ENCODE measurements at places on chromosomes 16 and 17.

DNA sequence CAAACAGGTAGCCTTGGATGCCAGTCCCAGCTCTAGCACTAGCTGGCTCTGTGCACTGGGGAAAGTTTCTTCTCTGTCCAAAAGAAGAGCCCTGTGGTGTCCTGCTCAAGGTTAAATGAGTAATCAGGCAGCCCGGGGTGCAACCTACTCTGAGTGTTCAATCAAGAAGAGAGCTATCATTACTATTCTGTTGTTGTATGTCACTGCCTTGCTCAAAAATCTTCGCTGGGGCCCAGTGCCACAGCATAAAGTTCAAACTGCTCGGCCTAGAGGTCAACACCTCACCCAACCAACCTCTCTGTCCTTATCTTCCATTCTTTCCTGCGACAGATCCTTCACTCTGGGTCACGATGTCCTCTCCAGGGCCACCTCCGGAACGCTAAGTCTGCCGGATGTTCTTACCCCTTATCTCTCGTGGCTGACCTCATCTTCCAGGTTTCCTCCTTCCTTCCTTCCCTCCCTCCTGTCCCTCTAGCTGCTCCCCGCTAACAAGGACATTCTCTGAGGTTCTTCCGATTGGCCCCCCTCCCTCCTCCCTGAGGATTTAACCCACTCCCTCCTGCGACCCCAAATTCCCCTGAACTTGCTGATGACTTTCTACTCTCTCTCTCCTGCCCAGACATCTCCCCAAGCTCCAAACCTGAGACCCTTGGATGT, 4.4 kb downstream of the FDXR start:
- DNase-seq, result no peak

DNA sequence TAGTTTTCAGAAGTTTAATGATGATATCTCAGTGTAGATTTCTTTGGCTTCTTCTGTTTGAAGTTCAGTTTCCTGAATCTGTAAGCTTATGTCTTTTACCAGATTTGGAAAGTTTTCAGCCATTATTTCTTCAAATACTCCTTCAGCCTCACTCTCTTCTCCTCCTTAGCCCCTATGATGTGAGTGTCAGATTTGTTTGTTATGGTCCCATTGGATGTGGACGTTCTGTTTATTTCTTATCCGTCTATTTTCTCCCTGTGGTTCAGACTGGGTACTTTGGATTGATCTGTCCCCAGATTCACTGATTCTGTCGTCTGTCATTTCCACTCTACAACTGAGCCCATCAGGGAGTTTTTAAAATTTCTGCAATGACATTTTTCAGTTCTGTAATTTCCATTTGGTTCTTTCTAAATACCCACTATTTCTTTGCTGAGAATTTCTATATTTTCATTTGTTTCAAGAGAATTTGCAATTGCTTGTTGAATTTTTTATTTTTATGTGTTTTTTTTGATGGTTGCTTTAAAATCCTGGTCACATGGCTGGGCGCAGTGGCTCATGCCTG, 110.9 kb downstream of the SEC14L1 start:
- DNase-seq, result no peak

DNA sequence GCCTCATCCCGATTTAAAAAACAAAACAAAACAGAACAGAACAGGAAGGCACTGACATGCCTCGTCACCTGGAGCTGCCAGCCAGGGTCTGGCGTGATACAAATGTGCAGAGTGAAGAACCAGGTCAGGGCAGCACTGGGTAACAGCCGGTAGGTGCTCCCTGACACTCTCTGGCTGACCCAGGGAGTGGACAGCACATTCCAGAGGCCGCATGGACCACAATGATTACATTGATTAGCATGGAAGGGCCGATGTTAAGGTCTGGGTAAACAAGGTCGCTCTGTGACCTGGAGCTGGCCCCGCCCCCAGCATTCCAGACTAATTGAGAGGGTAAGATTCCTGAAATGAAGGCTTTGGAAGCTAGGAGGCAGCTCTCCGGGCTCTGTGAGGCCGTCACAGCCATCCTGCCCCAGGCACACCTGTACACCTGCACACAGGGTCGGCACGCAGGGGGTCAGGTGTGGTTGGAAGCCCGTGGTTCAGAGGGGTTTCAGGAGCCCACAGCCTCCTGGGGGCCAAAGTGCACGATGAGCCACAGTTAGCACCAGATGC, 21.4 kb downstream of the PIEZO1 start:
- DNase-seq, result peak; percentile 96

- no peak for DNase-seq
Measured at GRCh38 chr16:31127182-31127581, 8.3 kb downstream of the PRSS8 start.

DNA sequence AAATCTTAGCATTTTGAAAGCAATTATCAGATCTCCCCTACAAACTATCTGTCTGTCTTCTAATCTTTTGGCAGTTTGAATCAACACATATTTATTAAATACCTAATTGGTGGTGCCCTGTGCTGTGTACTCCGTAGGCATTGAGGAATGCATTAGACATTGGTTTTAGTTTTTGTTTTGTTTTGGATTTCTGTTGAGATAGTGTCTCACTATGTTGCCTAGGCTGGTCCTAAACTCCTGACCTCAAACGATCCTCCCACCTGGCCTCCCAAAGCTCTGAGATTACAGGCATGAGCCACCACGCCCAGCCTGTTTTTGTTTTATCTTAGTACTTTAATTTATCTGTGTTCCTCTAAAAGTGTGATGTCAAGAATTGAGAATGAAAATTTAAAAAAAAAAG, 124.8 kb upstream of the RBL2 start:
- DNase-seq, result no peak

DNA sequence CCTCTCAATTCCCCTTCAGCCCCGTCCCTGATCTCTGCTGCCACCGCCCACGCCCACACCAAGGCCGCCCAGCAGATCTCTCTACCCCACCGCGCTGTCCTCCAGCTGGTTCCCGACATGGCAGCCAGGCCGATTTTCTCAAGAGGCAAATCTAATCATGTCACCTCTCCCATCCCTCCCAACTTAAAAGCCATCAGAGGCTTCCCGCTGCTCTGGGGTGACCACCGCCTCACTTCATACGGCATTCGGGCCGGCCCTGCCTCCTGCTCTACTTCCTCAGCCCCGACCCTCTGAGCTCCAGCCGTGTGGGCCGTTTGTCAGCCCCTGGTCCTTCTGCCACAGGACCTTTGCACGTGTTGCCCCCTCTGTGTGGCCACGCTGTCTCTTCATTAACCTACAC, 63.2 kb downstream of the RPH3AL start:
- DNase-seq, result no peak

DNA sequence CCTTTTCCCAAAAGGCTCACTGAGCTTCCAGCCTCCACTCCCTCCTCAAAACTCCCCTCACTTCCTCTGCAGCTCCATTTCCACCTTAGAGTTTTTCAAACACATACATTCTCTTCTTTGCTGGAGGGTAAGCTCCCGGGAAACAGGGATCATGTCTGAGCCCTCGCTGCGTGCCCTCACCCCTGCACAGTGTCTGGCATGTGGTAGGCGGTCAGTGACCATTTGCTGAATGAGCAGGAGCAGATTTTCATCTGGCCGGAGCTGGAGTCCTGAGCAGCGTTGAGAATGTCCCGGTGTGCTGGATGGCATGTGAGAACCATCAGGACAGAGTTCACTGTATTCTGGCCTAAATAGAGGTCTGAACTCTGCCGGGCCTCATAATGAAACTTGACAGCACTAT, 274.5 kb downstream of the GRIN2A start:
- no peak for DNase-seq

- no peak for DNase-seq
Measured at GRCh38 chr16:88010343-88010967, 59.2 kb downstream of the BANP start.

DNA sequence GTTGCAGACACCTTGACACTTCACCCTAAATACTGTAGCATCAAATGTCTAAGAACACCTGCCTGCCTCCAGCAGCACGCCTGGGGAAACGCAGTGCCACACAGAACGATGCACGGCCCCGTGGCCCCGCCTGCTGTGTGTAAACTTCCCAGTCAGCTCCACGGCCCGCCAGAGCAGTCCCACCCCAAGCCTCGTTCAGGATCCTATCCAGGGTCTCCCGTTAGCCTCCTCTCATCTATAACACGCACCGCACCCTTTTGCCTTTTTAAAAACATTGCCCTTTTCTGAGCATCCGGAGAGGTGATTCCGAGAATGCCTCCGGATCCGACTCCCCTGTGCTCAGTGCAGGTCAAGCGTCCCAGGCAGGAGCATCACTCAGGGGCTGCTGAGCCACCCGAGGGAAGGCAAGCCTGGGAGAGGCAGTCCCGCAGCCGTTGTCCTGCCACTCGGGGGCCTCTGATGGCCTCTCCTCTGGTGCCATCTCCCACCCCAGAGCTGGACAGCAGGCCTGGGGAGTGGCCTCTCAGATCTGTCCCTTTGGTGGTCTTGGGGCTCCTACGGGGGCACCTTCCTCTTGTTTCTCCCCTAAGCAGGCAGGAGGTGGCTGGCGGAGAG, 37.9 kb upstream of the SLC38A10 start:
- DNase-seq, result no peak

- DNase-seq, result peak; percentile 90
Measured at GRCh38 chr16:24070851-24071250, 185.3 kb upstream of the CACNG3 start.

GRCh38 chr17:53390575-53390974, 432.2 kb upstream of the KIF2B start:
- no peak for DNase-seq

- DNase-seq, result peak; percentile 68
Measured at GRCh38 chr16:65991149-65991701, 375.3 kb upstream of the CDH5 start.

DNA sequence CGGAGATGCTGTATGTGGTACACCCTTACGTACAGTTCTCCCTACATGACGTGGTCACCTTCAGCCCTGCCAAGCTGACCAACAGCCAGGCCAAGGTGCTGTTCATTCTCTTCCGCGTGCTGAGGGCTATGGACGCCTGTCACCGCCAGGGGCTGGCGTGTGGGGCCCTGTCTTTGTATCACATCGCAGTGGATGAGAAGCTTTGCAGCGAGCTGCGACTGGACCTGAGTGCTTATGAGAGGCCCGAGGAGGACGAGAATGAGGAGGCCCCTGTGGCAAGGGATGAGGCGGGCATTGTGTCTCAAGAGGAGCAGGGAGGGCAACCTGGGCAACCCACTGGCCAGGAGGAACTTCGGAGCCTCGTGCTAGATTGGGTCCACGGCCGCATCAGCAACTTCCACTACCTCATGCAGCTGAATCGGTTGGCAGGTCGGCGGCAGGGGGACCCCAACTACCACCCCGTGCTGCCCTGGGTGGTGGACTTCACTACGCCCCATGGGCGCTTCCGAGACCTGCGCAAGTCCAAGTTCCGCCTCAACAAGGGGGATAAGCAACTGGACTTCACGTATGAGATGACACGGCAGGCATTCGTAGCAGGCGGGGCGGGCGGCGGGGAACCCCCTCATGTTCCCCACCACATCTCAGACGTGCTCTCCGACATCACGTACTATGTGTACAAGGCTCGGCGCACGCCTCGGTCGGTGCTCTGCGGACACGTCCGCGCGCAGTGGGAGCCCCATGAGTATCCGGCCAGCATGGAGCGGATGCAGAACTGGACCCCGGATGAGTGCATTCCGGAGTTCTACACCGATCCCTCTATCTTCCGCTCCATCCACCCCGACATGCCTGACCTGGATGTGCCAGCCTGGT, 1.4 kb downstream of the WDR81 start:
- no peak for DNase-seq

DNA sequence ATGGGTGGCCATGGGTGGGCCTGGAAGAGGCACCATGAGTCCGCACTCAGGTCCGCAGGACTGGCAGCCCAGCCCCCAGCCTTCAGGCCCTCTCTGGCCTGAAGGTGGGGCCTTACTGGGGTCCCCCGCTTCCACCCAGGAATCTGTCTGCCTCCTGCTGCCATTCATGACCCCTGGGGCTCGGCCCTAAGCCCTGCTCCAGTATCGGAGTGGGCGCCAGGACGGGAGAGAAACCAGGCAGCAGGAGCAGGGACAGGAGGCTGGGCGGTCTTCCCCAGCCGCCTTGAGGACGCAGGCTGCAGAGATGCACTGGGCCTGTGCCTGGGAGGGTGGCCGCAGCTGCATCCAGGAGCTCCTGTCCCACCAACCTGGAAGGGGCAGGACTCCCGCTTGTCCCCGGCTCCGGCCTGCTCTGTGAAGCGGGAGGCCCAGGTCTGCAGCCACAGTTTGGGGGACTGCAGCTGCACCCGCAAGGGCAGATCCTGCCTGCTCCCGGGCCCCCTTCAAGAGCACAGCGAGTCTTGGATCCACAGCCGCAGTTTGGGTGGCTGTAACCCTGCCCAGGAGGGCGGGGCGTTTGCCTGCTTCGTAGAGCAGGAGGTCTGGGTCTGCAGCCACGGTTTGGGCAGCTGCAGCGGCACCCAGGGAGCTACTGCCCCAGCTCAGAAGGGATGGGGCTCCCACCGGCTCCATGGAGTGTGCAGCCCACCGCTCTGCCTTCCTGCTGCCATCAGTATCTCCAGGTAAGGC, 81.8 kb upstream of the DNAJA2 start:
- no peak for DNase-seq

DNA sequence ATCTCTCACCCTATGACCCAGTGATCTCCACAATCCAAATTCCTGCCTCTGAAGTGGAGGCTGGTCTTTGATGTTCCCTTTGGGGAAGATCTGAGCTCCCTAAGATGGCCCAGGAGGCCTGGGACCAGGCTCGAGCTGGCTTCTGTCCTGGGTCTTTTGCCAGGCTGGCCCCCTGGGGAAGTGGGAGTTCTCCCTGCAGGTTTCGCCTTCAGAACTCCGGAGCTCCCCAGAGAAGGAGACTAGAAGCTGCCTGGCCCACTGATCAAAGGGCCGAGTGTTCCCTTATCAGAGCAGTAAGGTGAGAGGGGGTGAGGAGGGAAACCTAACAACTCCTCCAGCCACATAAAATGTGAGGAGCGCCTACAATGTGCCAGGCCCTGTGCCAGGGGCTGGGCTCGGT, 147.1 kb downstream of the IRF8 start:
- peak; percentile 40 for DNase-seq

DNA sequence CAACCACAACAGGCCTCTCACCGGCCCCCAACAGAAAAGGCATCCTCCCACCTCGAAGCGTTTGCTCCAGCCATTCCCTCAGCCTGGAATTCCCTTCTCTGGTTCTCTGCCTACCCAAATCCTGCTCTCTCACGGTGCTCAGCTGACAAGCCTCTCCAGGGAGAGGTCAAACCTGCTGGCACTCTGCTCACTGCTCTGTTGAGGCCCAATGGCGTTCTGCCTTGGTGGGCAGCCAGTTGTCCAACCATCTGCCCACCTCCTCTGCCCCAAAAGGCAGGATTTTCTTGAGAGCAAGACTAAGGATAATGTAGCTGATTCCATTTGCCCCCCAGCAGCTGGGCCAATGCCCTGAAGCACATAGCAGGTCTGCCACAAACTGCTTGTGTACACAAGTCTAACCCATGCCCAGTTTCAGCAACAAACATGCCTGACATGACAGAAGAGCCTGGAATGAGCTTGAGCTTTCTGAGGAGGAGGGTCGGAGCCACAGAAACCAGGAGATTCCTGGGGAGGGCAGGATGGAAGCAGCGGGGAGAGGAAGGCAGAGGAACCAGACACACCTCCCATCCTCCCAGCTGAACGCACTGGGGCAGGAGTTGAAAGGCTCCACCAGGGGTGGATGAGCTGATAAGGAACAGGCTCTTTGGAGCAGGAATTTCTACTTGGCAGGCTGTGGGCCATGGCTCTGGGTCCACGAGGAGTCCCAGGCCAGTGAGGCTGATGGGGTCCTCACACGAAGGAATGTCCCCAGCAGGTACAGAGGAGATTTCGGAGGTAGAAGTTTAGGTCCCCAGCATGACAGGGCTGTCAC, 23.9 kb downstream of the ARHGAP27 start:
- DNase-seq, result peak; percentile 62

- DNase-seq, result no peak
Measured at GRCh38 chr16:85936816-85937215, 37.9 kb downstream of the IRF8 start.
